ENCODE measurements at places on chromosomes 3 and 15.

GRCh38 chr15:52309154-52309548, 13.5 kb upstream of the MYO5C start:
- DNase-seq: no peak

GRCh38 chr15:58457466-58457965, 25.7 kb downstream of the LIPC start:
- no peak for DNase-seq

DNA sequence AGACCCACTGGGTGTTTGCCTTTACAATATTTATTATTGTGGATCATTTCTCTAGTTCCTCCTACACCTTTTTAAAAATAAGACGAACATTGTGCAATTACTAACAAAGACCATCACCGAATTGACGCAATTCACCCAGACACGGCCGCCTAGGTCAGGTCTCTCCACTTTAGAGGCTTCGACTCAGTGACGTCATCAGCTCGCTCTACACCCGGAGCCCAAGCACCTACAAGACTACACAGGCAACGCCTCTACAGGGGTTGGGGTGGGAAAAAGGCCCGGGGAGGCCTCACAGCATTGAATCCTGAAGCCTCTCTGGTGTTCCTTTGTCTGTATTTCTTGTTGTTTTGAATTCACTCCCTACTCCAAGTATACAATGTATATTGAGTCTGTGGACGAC, 16.6 kb downstream of the ZIC4 start:
- no peak for DNase-seq

GRCh38 chr3:33826688-33827087, 28.3 kb downstream of the PDCD6IP start:
- no peak for DNase-seq

DNA sequence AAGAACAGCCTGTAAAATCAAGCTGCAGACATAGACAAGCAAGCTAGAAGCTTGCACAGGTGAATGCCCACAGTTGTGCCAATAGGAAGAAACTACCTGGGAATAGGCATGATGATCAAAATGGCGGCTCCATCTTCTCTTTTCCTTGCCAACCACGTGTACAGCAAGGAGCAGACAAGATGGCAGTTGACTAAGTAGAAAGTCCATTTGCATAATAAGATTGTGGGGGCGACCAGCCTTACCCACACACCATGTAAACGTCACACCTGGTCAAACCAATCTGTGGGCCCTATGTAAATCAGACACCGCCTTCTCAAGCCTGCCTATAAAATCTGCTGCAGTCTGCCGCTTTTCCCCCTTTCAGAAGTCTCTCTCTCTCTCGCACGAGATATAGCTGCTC, 25.1 kb upstream of the ANKRD34C start:
- no peak for DNase-seq

GRCh38 chr15:91630090-91630489, 223.4 kb upstream of the SLCO3A1 start:
- DNase-seq: no peak

DNA sequence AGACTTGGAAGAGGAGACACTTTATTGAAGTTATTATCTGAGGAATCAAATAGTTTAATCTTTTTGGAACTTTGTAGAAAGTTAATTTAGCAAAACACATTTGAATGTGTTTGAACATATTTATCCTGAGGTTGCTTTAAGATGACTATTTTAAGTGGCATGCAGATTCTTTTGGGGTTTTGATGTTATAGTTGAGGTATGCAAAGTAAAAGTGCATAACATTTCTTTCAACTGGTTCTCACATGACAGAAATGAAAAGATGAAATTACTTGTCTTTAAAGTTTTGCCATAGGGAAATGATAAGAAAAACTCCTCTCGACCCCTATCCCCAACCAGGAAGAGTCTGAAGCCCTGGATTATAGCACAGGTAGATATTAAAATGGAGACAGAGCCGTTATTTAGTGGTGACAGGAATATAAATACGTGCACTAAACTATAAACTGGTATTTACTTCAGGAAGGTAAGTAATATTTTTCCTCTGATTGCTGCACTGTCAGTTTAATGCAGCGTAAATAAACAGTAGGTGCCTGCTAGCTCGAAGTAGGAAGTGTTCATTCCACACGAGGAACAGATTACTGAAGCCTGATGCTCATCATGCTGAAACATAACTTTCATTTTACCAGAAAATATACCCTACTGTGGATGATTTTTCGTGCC, 15.1 kb upstream of the SATB1 start:
- no peak for DNase-seq

DNA sequence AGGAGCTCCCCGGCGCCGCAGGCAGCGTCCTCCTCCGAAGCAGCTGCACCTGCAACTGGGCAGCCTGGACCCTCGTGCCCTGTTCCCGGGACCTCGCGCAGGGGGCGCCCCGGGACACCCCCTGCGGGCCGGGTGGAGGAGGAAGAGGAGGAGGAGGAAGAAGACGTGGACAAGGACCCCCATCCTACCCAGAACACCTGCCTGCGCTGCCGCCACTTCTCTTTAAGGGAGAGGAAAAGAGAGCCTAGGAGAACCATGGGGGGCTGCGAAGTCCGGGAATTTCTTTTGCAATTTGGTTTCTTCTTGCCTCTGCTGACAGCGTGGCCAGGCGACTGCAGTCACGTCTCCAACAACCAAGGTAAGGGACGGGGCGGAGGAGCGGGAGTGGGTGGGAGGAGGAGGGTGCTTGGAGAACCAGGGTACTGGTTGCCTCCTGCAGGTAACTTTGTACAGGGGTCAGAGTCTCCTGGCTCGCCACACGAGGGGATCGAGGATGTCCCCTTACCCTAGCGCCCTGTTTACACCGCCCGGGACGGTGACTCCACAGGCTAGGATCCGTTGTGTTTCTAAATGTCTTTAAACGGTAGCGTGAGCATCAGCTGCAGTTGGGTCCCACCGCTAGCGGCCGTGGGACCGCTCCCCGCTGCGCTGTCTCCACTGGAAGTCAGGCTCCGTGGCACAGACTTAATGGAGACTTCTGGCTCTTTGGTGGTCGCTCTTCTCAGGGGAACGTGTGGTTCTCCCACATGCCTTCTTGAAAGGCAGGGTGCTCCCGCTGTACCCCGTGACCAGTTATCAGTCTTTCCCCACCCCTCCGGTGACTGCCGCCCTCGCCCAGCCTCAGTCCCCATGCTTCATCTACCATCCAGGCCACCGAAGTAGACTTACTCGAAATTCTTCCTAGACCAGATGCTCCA, 515 bp downstream of the EPHA6 start:
- no peak for DNase-seq

DNA sequence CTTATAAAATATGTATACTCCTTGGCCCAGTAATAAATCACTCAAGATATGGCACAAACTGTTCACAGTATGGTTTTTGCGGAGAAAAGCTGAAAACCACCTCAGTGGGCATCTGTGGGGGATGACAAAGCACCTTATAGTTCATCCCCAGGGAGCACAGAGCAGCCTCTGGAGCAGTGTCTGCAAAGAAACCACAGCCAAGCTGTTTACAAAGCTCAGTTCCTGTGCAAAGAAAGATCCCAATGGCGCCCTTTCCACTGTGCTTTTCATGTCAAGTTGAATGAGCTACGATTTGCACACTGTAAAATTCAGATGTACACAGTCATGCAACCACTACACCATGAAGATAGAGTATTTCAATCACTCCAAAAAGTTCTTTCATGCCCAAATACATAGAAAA, 2.5 kb upstream of the EFCC1 start:
- DNase-seq: no peak

GRCh38 chr3:167729591-167729990, 5.1 kb downstream of the PDCD10 start:
- no peak for DNase-seq

DNA sequence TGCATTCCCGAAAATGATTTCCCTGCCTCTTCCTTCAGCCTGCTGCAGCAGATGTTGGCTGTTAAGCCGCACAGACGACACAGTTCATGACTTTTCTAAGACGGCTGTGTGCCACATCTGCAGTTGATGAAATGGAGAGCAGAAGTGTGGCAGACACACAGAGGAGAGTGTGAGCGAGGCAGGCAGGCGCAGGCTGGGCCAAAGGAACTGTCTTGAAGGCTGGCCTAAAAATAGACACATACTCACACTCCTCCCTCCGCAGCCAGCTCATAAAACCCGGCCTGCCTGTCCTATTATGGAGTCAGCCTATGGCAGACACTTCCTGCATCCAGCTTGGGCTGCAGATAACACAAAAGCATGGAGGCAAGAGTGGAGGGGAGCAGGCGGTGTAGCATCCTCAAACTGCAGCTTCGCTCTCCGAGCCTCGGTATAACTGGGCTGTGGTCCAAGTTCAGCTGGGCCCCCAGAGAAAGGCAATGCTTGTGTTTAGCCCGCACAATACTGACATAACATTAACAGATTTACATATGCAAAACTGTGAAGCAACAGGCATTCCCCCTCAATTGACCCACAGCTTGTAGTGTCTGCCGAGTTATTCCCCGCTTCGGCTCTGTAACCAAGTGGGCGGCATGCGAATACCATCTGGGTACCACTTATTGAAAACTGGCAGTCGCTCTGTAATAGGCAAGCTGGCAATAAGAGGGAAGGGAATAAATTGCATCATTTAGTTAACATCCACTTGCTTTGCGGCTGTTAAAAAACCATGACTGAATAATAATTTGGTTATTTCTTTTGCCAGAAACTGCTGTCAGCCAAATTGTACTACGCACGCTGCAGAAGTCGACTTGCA, 40.8 kb downstream of the FOXP1 start:
- DNase-seq: no peak

GRCh38 chr15:73296609-73297353, 72.0 kb downstream of the HCN4 start:
- no peak for DNase-seq

DNA sequence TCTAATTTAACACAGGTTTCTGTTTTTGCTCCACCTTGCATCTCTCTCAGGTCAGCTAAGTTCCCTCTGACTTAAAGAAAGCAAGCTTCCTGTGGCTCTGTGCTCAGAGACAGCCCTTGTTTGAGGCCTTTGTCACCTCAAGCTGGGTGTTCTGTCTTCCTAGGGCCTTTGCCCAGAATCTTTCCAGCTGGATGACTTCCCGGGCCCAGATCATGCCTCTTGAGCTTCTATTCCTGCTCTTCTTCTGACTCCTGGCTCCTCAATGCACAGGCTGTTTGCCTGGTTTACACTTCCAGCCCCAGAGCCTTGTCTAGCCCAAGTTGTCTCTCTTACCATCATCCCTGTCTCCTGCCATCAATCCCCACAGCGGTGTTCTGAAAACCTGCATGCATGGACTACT, 300.6 kb downstream of the VPS13C start:
- DNase-seq: no peak

GRCh38 chr3:197216169-197216860, 82.1 kb downstream of the DLG1 start:
- DNase-seq: no peak

GRCh38 chr3:62882676-62883200, 7.5 kb upstream of the CADPS start:
- no peak for DNase-seq

GRCh38 chr3:100554373-100554676, 55.1 kb upstream of the ADGRG7 start:
- DNase-seq: no peak

- no peak for DNase-seq
Observed at GRCh38 chr3:126439968-126440708, 35.6 kb downstream of the ZXDC start.

GRCh38 chr3:54874816-54875556, 52.9 kb downstream of the LRTM1 start:
- DNase-seq: no peak

DNA sequence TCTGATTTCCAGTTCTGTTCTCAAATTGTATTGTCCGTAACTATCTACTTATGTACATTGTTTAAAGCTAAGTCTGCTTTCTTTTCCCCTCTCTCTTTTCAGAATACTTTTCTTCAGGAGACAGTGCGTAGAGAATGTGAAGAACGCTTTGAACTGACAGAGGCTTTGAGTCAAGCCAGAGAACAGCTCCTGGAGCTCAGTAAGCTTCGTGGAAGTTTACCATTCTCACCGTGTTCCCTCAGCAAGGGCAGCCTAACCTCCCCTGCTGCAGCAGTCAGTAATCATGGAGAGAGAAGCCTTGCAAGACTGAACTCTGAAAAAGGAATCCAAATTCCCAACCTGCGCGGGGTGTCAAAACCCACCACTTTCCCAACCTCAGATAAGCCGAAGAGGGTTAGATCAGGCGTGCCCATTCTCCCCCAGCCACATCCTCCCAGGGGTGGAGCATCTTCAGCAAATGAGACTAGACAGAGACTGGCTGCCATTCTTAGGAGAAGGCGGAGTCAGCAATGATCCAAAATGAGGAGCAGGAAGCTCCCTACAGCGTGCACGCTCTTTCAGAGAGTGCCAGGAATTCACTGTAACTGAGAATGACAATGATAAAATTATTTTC, 114.6 kb downstream of the CCNL1 start:
- no peak for DNase-seq

DNA sequence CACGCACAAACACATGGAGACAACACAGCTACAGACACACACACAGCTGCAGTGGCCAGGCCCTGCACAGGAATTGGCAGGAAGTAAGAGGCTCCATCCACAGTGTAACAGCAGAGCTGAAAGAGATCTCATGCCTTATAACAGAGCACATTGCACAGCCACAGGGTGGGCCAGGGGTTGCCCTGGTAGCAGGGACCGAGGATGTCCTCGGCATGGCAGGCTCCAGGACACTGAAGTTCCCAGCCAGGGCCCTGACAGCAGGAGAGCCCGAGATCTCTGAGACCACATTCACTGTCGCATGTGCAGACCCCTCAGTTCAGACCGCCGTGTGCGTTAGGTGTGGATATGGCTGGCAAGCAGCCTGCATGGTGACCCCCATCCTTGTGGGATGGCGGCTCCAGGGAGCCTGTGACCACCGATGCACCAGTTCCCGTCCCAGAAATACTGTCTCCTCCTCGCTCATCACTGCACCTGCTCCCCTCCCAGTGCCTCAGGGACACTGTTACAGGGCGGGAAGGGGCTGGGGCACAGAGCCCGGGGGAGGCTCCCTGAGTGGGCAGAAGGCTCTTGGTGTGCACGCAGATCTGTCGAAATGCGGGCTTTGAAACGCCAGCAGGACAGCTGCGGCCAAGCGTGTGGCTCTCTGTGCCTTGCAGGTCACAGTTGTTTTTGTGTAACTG, 1.5 kb upstream of the OCA2 start:
- no peak for DNase-seq

- DNase-seq: no peak
Observed at GRCh38 chr15:89672221-89673164, 6.7 kb downstream of the PLIN1 start.

DNA sequence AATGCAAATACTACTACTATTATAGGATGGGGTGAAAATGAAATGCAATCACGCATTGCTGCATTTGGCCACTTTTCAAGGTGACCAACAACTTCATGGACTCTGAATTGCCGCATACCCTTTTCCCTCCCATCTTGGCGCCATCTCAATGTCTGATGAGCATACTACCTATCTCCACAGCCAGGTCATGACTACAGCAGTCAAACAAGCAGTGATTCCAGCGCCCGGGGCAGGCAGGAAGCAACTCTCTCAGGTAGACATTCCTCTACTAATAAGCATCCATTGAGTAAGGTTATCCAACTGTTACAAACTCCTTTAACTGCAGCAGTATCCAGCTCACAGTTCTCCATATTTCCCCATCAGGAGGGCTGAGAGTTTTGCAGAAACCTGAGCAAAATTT, 155.4 kb downstream of the ADAMTS17 start:
- DNase-seq: no peak
